NCI-H1105 (cell line): ENCODE measurements at places on chromosomes 3 and 15.

- DNase-seq: no peak
These were observed 1.7 kb upstream of the MAN2A2 start for GRCh38 chr15:90901175-90902039.

GRCh38 chr3:186220911-186221645 lies 112.2 kb upstream of the ETV5 start:
- no peak for DNase-seq

DNA sequence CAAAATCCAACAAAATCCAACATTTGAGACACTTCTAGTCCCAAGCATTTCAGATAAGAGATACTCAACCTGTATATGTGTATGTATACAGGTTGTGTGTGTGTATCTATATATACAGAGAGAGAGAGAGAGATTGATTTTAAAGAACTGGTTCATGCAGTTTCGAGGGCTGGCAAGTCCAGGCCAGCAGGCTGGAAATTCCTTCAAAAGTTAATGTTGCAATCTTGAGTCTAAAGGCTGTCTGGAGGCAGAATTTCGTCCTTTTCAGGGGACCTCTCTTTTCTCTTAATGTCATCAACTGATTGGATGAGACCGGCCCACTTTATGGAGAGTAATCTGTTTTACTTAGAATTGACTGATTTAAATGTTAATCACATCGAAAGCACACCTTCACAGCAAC lies 199.6 kb upstream of the IL12A start:
- DNase-seq: no peak

GRCh38 chr3:46564190-46565021 lies 1.7 kb downstream of the LRRC2 start:
- no peak for DNase-seq

- DNase-seq: no peak
These were observed 5.2 kb downstream of the CSPG5 start for GRCh38 chr3:47573190-47574172.

GRCh38 chr15:38520035-38520434 lies 44.6 kb downstream of the RASGRP1 start:
- DNase-seq: no peak

DNA sequence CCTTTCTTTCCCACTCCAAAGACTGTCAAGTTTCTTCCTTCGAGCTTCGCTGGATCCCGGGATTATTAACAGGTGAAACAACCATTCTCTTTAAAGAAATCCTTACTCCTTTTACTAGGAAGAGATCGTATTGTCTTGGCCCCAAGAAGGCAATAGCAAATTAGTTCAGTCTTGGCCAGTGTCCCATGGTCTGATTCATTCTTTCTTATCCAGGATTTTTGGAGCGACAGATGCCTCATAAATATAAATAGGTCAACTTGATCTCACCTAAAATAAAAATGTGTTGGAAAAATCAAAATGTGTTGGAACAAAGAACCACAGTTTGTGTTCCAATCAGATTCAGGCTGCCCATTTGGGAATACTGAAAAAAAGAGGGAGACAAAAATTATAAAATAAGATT lies 140.1 kb upstream of the TMEM108 start:
- no peak for DNase-seq

DNA sequence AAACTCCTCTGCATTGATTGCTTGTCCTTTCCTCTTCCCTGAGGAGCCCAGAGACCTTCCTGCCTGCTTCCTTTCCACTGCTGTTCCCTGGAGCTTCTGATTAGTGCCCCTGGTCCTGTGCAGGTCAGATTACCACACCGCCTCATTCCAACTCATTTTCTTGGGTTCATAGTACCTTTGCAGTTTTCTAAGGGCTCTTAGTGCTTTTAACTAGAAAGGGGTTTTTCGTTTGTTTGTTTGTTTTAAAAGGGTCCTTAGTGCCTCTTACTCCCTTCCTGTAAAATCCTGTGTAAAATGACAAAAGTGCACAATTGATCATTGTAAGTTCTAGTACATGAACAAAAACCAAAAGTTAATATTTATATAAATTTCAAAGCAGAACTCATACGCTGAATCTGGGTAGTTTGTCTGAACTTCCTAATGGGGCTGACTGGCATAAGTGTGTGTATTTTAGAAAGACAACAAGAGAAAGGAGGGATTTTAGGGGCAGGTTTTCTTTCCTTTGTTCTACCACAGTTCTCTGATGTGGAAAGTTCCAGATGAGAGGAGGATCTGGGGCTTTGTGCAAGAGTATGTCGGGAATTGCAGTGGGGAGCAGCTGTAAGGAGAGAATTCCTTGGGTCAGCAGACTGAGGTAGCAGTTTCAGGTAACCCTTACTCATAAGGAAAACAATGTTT lies 30.6 kb downstream of the SNRK start:
- no peak for DNase-seq

GRCh38 chr15:67409175-67409574 lies 111.8 kb upstream of the C15orf61 start:
- peak; percentile 51 for DNase-seq

- DNase-seq: no peak
These were observed 8.4 kb upstream of the GP5 start for GRCh38 chr3:194407423-194407822.

- DNase-seq: no peak
These were observed 30.7 kb upstream of the SIAH2 start for GRCh38 chr3:150793641-150794040.

GRCh38 chr15:83410532-83410931 lies 36.6 kb upstream of the SH3GL3 start:
- no peak for DNase-seq

GRCh38 chr15:39354189-39354588 lies 226.7 kb upstream of the THBS1 start:
- no peak for DNase-seq

DNA sequence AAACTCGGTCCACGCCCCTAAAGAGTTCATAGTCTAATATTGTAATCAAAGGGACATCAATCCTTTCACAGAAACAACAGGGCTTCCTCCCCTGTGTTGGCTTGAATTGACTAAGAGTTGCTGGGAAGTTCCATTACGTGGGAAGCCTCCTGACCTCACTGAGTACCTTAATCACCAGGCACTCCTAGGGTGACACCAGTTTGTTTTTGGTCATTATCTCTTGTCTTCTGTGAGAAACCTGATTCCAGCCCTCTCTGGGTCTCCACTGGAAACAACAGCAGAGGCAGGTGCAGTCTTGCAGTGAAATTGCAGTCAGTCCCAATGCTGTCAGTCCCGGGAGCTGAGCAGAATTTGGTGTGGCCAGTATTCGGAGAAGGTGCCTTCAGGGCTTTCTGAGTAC lies 55.4 kb downstream of the BOC start:
- no peak for DNase-seq

- no peak for DNase-seq
These were observed 217.4 kb upstream of the CD96 start for GRCh38 chr3:111324645-111325044.

- DNase-seq: peak; percentile 47
These were observed 260.5 kb downstream of the PYDC2 start for GRCh38 chr3:191721390-191721861.

GRCh38 chr15:31405200-31405920 lies 78.7 kb downstream of the KLF13 start:
- DNase-seq: no peak

- DNase-seq: no peak
These were observed 23.7 kb downstream of the NEK10 start for GRCh38 chr3:27345493-27345892.

DNA sequence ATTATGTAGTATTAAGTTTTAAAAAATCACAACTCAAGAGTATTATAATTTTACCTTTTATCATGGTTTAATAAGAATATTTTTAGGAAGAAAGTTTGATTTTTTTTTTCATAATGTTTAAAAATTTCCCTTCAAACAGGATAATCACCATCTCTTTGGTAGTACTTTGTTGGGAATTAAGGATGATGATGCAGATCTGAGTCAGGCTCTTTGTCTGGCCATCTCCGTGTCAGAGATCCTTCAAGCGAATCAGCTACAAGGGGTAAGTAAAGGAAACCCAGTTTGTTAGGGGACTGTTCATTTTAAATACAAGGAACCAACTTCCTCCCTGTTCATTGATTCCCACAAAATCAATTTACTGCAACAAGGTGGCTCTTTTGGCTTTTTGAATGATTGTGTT lies 36.8 kb upstream of the NIT2 start:
- no peak for DNase-seq

- DNase-seq: no peak
These were observed 123.0 kb downstream of the TFDP2 start for GRCh38 chr3:142026333-142026732.

GRCh38 chr3:38122712-38123290 lies 14.1 kb downstream of the ACAA1 start:
- no peak for DNase-seq

DNA sequence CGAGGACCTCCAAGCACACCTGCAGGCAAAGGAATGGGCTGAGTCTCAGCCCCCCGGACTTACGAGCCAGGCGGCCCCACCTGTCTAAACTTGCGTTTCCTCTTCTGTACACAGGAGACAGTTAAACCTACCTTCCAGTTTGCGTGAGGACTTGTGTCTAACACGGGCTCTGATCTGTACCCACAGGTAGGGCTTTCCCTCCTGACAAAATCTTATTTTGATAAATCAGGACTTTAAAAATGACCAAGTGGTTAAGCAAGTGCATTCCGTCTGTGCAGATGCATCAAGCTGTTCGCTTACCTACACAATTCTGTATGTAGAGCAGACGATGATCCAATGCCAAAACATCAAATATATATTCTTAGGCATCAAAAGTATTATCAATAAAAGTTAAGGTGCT lies 238.0 kb downstream of the XXYLT1 start:
- no peak for DNase-seq

DNA sequence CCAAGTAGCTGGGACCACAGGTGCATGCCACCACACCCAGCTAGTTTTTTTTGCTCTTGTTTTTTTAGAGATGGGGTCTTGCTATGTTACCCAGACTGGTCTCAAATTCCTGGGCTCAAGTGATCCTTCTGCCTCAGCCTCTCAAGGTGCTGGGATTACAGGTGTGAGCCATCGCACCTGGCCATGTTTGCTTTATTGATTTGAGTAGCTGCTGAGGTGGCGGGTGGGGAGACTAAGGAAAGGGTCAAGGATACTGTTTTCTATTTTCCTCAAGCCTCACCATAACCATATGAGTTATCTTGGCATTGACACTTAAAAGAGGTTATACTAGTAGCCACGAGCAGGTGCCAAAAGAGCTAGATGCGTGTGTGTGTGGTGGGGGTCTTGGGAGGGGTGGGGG lies 39.0 kb downstream of the CYFIP1 start:
- DNase-seq: no peak

DNA sequence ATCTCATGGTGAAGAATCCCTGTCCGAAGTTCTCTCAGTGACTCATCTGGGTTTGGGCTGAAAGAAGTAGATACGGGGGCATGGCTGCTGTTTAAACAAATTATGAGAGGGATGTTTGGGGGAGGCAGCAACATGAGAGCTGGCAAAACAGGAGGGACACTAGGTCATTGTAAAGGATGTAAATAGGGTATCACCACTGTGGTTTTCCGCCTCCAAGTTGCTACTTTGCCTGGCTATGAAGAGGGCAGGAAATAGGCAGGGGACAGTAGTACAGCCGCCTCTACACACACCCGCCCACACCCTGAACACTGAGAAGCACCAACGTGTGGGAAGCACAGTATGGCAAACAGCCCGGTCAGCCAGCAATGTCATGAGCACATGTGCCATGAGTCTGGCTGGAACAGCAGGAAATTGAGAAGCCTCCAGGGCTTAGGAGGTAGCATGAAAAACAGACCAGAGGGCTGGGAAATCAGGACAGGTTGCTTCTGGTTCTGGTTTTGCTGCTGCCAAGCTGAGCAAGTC lies 17.1 kb downstream of the HEXA start:
- DNase-seq: no peak

DNA sequence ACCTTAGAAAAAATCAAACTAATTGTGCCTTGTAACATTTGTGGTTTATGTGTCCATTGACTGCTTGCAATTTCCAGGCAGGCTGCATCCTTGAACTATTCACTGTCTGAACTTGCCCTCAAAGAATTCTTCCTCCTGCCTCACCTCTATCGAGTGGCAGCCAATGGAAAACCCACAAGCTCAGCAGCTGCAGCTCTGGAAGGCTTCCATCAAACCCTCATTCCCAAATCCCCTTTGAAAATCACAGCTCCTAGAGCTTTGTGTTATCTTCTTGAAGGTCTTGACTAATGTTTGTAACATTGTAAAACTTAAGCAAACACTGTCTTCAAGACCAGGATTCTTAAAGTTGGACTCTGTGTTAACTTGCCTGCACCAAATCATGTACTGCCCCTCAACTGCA lies 81.1 kb downstream of the FILIP1L start:
- peak; percentile 6 for DNase-seq

DNA sequence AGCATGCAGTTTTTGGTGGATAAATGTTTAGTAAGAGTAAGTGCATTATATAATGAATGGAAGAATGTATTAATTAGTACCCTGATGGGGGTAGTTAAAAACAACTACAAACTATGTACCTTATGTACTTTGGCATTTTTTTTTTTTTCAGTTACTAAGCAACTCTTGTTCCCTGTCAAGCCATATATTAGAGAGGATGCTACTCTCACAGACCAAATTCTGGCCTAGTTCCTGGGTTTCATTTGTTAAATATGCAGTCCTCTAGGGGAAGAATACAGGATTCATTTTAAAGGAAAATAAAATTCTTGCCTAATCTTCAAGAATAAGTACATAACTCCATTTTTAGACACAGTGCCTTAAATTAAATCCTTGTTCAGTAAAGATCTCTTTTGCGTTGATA lies 16.9 kb downstream of the FAM98B start:
- no peak for DNase-seq

- DNase-seq: no peak
These were observed 8.5 kb downstream of the CRELD1 start for GRCh38 chr3:9942164-9942563.

DNA sequence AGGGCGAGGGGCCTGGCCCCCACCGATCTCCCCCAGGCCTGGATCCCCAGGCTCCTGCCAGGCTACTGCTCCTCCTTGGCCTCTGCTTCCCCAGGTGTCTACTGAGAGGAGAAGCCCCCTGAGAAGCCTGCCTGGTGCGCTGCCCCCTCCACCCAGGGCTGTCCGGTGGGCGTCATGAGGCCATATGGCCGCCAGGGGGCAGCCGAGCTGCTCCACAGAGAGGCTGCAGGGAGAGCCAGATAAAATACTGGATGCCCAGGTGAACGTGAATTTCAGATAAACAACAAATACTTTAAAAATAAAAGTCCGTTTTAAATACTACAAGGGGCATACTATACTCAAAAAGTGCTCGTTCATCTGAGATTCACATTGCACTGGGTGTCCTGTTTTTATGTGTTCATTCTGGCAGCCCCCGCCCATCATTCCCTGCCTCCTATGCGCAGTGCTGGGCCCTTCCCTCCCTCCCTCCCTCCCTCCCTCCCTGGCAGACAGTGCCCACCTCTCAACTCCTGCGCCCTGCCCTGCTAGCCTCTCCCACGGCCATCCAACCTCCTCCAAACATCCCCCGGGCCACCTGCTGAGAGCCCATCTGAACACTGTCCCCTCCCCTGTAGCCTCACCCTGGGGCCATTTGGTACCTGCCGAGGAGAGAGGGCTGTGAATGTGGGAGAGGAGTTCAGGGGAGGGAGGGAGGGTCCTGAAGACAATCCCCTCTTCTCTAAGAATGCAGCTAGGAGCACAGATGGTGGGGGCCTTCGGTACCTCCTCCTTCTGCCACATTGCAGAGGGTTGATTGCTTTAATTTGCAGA lies 29.6 kb downstream of the PSTPIP1 start:
- peak; percentile 13 for DNase-seq
